CD8-positive, alpha-beta memory T cell (primary cell): ENCODE measurements at places on chromosomes 3 and 15.
A peak's percentile ranks its signal among the peaks of the same experiment; 100 is the strongest.

GRCh38 chr15:77181305-77182074, 110.6 kb upstream of the TSPAN3 start:
- H3K4me1 ChIP-seq: peaks cover 46% of the 10 kb centered on the region
- no peak overlapping the region for H3K27ac ChIP-seq
- no peaks in the 10 kb centered on the region for H3K36me3 ChIP-seq
- no peak overlapping the region for H3K4me3 ChIP-seq
- DNase-seq: peak; percentile 19

GRCh38 chr15:101167753-101168462, 83.9 kb downstream of the CHSY1 start:
- H3K27ac ChIP-seq: peak overlapping the region; percentile 51
- no peaks in the 10 kb centered on the region for H3K36me3 ChIP-seq
- no peaks in the 10 kb centered on the region for H3K27me3 ChIP-seq
- H3K4me1 ChIP-seq: peaks cover 17% of the 10 kb centered on the region

GRCh38 chr3:634511-634910, 437.9 kb downstream of the CHL1 start:
- no peak overlapping the region for H3K4me3 ChIP-seq
- H3K36me3 ChIP-seq: no peaks in the 10 kb centered on the region
- DNase-seq: no peak

- H3K4me1 ChIP-seq: no peaks in the 10 kb centered on the region
- H3K4me3 ChIP-seq: no peak overlapping the region
- no peaks in the 10 kb centered on the region for H3K27me3 ChIP-seq
Observed at GRCh38 chr3:194931347-194931746, 245.7 kb downstream of the FAM43A start.

- peak; percentile 3 for DNase-seq
- H3K27me3 ChIP-seq: no peaks in the 10 kb centered on the region
- H3K4me1 ChIP-seq: no peaks in the 10 kb centered on the region
Observed at GRCh38 chr3:46504789-46505188, 7.0 kb downstream of the RTP3 start.
